SW480 (cell line): ENCODE measurements at places on chromosomes 11 and 22.

- DNase-seq: no peak
Observed at GRCh38 chr11:102669664-102670063, 35.9 kb downstream of the MMP27 start.

- no peak for DNase-seq
Observed at GRCh38 chr11:43947815-43948214, 5.4 kb downstream of the C11orf96 start.

- DNase-seq: no peak
Observed at GRCh38 chr11:64259533-64260067, 8.3 kb downstream of the PLCB3 start.

DNA sequence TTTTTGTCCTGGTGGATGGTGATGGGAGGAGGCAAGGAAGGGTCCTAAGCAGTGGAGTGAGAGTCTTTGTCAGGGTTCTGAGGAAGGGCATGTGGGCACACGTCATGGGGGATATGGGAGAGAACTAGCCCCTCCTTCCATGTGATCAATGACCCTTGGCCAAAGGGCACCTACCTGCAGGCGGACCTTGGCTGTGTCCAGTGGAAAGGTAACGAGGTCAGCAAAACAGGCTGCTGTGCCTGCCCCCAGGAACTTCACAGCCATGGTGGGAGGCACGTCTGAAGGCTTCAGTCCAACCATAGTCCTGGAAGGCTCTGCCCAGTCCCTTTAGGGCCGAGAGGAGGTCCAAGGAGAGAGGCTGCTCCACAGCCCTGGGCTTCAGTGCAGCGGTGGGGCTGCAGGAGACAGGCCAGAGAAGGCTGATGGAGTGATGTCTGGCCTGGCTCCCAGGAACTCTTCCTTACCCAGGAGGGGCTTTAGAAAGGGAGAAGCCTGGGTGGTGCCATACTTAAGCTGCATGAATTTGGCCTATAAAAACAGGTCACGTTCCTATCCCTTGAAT, 2.1 kb downstream of the UCP3 start:
- no peak for DNase-seq

GRCh38 chr11:121571506-121571905, 118.7 kb upstream of the SORL1-AS1 start:
- no peak for DNase-seq

DNA sequence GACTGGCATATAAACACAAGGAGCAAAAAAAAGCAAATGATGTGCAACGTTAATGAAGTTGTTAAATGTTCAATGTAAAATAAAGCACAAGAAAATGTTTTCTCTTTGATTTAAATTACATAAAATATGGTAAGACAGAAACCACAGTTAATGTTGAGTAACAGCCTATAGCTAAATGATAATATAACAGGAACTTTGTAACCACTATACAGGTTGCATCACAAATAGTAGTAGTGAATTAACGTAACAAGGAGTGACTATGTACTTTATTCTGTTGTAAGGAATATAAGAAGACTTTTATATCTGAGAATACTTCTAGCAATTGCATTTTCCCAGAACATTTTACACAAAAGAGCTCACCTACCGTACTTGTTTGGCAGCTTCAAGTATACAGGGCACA, 16.9 kb downstream of the SAAL1 start:
- no peak for DNase-seq

DNA sequence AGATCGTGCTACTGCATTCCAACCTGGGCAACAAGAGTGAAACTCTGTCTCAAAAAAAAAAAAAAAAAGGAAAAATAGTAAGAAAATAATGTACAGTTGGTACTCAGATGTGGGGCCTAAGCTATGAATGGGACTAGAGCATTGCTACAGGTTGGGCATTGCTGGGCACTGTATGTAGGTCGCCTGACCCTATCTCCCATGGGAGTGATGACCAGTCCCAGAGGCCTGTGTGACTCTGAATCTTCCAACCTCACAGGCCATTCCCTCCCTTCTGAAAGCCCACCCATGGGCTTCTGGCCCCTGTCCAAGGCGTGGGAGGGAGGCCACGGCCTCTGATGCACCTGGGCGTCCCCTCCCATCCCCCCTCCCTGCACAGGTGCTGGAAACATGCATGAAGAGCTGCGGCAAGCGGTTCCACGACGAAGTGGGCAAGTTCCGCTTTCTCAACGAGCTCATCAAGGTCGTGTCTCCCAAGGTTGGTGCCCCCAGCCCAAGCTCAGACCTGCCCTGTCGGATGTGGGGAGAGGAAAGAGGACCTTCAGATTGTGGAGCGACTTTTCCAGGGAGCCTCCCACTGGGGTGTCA, 9.5 kb downstream of the GGA1 start:
- DNase-seq: no peak

DNA sequence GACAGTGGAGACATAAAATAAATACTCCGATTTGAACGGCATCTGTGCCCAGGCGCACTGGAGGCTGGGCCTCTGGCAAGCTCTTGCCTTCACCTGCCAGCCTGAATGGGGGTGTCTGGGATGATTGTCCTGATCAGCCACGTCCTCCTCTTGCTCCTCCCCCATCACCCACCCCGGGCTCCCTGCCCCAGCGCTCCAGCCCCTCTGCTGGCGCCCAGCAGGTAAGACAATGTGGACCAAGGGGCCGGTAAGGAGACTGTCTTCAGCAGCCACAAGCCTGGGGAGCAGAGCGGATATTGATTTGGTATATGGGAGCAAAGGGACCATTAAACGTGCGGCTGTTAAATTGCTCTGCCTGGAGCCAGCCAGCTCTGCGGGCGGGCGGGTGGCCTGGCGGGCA, 24.9 kb downstream of the WNT11 start:
- no peak for DNase-seq
